H1 (cell line): ENCODE measurements at places on chromosomes 12 and 14. TPM values are rescaled to one million over a fixed set of nuclear protein-coding genes. Genes with fewer than 3 reads are reported as not detected.

DNA sequence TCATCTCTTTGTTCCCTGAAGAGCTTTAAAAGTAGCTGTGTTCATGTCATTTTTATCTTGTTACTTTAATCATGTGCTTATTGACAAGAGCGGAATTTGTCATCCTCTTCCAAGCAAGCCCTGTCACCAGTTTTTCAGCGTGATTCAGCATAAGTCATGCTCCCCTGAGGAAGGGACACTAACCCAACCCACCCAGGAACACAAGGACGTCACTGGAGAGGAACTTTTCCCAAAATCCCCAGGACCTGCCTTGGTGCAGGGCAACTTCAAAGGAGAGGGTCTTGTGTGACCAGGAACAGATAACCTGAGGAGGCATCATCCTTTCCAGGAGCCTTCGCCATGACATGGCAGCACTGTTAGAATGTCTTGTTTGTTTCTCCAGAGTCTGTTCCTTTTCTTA, 107.1 kb upstream of the DIO3 start:
- no peaks in the 10 kb centered on the region for H3K4me1 ChIP-seq
- no peaks in the 10 kb centered on the region for H3K36me3 ChIP-seq
- DNase-seq: peak; percentile 32
- no peak overlapping the region for H3K4me3 ChIP-seq
- peaks cover 43% of the 10 kb centered on the region for H3K27me3 ChIP-seq

Gene SLC10A1
- not detected in 2 replicates for total RNA-seq

DNA sequence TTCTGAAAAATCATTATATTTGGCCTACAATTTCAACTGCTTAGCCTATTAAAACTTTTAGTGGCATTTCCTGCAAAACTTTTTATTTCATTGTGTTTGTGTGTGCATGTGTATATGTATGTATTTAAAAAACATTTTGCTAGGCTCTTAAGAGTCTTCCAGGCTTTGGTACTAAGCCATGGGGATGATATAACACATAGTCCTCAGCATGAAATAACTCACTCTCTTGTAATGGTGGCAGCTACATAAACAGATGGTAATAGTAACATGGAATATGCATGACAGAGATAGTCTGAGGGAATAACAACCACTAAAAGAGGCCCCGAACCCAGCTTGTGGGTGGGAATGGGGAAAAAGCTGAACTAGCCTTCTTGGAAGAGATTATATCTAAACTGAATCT, 141.4 kb downstream of the TTLL5 start:
- H3K36me3 ChIP-seq: no peaks in the 10 kb centered on the region
- H3K27ac ChIP-seq: no peak overlapping the region
- no peaks in the 10 kb centered on the region for H3K27me3 ChIP-seq
- DNase-seq: no peak
- H3K4me1 ChIP-seq: no peaks in the 10 kb centered on the region
- H3K4me3 ChIP-seq: no peak overlapping the region

- no peaks in the 10 kb centered on the region for H3K27me3 ChIP-seq
- no peaks in the 10 kb centered on the region for H3K4me1 ChIP-seq
- H3K4me3 ChIP-seq: no peak overlapping the region
- no peak for DNase-seq
- H3K36me3 ChIP-seq: peaks cover 4% of the 10 kb centered on the region; the same call in 1 of the 2 replicates
- H3K27ac ChIP-seq: no peak overlapping the region
Observed at GRCh38 chr14:69423279-69423678, 24.8 kb downstream of the SLC39A9 start.

DNA sequence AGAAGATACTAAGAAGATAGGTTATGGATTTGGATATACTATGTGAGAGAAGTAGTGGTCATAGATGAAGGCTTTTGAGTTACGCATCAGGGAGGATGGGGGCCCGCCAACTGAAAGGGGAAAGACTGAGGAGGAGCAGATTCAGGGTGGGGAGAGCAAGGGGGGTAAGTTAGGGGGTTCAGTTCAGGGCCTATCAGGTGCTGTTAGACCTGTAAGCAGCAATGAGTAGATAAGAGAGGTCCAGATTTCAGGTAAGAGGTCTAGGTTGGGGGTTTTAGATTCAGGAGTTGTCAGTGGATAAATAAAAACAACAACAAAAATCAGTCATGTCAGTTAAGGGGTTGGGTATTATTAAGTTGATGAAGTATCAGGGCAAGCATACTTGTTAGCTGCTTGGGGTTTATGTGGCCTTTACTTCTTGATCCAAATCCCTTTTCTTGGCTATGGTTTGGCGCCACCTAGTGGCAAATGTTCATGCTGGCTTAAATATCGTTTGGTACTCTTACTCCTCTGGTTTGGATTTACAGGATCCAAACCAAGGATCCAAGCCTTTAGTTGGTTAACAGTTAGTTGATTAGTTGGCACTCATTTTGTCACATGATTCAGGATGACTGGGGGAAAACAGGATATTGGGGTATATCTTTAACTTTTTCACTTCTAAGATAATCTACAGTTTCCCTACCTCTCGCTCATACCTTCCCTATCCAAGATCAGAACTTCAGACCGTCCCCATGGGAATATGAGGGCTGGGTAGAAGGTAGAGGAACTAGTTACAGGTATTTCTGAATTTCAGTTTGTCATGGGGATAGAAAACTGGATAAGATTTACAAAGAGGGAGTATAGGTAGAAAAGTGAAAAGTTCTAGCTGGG, 65.1 kb downstream of the PCNX1 start:
- H3K4me3 ChIP-seq: no peak overlapping the region
- H3K4me1 ChIP-seq: no peaks in the 10 kb centered on the region
- no peaks in the 10 kb centered on the region for H3K27me3 ChIP-seq
- H3K36me3 ChIP-seq: peaks cover 21% of the 10 kb centered on the region
- H3K27ac ChIP-seq: no peak overlapping the region
- no peak for DNase-seq

Gene SDR9C7
- total RNA-seq: not detected in 2 replicates

- H3K4me3 ChIP-seq: no peak overlapping the region
- H3K27ac ChIP-seq: no peak overlapping the region
- H3K4me1 ChIP-seq: peaks cover 3% of the 10 kb centered on the region
- no peak for DNase-seq
- no peaks in the 10 kb centered on the region for H3K27me3 ChIP-seq
Observed at GRCh38 chr12:119156401-119157044, 22.2 kb upstream of the HSPB8 start.

Gene CPNE6
- total RNA-seq: not detected in 2 replicates
